ENCODE measurements at places on chromosomes 1 and 21.

- DNase-seq: no peak
These were observed 132.3 kb downstream of the GLIS1 start for GRCh38 chr1:53606651-53607051.

DNA sequence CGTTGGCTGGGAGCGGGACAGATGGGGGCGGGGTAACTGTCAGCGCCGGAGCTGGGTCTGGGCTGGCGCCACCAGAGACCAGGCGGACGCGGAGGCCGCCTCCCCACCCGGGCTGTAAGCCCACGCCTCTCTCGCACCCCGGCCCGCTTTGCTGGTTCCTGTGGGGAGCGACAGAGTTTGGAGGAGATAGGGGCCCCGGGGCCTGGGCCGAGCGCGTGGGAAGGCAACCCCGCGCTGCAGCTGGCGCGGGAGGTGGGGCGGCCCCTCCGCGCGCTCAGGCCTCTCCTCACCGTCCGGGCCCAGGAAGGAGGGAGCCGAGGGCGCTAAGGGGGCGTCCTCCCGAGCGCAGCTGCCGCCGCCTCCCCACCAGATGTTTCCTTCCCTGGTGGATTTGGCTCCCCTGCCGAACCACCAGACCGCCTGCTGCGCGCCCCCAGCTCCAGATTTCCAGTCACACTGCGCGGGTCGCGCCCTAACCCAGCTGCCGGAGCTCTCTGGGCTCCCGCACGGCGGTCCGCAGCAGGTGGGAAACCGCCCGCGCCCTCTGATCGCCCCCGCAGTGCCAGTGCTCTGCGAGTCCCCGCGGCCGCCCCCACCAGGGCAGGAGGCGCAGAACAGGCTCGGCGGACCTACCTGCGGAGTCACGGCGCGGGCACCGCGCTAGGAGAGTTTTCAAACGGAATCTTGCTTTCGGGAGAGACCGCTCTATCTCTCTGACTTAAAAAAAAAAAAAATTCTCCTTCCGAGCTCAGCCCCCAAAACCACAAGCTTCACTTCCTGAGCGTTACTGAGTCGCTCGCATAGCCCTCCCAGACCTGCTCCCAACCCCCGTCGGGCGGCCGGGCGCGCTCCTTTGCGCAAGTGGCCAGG is 1.1 kb downstream of the GFI1 start:
- peak; percentile 68 for DNase-seq

- DNase-seq: no peak
These were observed 1.0 kb upstream of the TFF2 start for GRCh38 chr21:42351626-42352440.

GRCh38 chr1:100037656-100037926 is 67.8 kb downstream of the SLC35A3 start:
- no peak for DNase-seq

DNA sequence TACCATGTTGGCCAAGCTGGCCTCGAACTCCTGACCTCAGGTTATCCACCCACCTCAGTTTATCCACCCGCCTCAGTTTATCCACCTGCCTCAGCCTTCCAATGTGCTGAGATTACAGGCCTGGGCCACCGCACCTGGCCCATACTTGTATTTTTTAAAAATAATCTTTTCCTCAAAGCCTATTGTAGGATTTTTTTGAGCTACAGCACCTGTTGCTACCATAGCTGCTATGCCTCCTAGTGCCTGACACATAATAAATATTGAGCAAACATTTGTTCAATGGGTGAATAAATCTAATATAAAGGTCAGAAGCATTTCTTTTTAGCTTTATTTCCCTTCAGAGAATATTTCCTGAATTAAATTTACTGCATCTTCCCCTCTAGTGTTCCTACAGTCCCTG is 15.7 kb upstream of the ACBD3 start:
- DNase-seq: no peak

DNA sequence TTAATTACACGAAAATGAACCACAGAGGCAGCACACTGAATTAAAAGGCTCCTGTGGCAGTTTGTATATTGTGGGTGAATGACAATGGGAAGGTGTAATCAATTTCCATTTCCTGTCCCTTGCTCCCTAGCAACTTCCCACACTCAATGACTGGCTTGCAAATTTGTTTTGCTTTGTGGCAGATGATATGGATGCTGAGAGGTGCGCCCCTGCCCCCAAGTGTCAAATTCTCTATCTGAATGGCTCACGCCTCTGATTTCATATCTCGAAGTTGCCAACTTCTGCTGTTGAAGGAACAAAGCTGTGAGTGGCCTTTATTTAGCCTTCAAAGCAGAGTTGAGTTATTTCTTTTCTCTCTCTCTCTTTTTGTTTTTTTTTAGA is 86.0 kb downstream of the FOXD2 start:
- no peak for DNase-seq

DNA sequence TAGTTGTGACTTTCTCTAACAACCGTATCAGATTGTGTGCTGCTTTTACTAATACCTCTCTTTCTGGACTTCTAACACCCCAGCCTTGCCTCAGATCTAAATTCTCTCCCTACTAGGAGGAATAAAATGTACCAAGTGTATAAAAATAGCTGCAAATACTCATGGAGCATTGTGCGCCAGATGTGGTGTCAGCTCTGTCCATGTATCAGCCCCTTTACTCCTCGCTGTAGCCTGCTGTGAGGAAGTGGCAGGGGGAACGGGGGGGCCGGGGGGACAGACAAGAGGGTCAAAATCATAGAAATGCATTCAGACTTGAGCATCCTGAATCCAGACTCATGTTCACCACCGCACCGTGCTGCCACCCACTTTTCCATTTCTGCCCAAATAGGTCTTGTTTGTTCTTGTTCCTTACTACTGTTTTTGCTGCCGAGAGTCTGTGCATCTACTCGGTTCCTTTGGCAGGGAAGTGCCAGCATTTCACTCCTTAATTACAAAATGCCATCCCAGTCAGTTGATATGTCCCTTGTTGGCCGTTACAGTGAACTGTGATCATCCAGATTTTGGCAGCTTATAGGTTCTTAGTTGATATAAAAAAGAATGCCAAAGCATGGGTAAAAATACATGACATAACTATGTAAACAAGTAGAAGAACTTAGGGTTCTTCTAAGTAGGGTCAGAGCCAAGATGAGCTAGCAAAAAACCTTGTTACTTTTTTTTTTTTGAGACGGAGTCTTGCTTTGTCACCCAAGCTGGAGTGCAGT is 76.4 kb downstream of the UBE4B start:
- DNase-seq: no peak

- DNase-seq: no peak
These were observed 29.2 kb downstream of the DNASE2B start for GRCh38 chr1:84427250-84428188.

DNA sequence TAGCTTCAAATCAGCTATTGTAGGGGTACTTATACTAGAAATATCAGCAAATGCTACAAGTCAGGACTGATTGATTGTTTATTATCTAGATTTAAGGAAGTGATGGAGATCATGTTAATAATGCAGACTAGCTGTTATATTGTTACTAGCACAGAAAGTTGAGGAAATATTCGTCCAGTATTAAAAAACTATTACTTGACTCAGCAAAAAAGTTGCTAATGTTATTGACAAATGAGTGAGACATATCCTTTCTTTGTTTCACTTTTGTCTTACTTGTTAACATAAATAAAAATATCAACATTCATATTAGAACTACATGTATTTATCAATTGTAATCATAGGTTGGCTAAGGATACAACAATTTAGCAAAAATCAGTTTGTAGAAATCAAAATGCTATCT is 114.1 kb downstream of the WDR3 start:
- no peak for DNase-seq

- DNase-seq: no peak
These were observed 321.6 kb downstream of the PTPRU start for GRCh38 chr1:29557701-29558600.

GRCh38 chr21:15122241-15122640 is 57.4 kb upstream of the NRIP1 start:
- no peak for DNase-seq

- DNase-seq: no peak
These were observed 62.4 kb downstream of the DIRAS3 start for GRCh38 chr1:67988066-67988465.

DNA sequence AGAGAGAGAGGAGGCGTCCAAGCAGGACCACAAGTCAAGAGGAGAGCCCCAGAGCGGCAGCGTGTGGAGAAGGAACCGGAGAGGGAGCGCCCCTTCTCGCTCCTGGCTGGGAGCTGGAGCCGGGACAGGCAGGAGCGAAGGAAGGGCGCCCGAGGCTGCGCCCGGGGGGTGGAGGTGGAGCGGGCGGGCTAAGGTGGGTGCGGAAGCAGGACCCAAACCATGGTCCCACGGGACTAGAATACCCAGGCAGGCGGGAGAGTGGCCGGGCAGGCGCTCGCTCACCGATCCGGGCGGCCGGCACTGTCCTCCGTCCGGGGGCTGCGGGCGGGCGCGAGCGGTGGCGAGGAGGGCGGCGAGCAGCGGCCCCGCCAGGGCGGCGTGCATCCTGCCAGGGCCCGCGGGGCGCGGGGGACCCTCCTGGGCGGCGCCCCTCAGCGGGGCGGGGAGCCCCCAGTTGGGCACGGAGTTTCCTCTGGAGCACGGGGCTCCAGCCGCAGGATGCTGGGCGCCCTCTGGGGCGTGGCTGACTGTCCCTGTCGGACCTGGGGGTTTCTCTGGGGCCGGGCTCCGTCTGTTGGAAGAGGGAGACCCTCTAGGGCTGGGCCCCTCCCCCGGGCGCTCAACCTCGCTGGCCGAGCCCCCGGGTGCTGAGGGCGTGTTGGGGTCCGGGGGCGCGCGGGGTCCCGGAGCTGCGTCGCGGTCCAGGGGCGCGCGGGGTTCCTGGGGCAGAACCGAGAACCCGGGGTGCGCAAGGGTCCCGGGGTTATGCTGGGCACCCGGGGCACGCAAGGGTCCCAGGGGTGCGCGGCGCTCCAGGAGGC is 569 bp downstream of the TRABD2B start:
- no peak for DNase-seq

- no peak for DNase-seq
These were observed 117.1 kb downstream of the ZZZ3 start for GRCh38 chr1:77565321-77565720.

- no peak for DNase-seq
These were observed 152.7 kb upstream of the CHRM3 start for GRCh38 chr1:239233626-239234025.

- DNase-seq: no peak
These were observed 216.2 kb downstream of the SEC16B start for GRCh38 chr1:177753655-177754054.

DNA sequence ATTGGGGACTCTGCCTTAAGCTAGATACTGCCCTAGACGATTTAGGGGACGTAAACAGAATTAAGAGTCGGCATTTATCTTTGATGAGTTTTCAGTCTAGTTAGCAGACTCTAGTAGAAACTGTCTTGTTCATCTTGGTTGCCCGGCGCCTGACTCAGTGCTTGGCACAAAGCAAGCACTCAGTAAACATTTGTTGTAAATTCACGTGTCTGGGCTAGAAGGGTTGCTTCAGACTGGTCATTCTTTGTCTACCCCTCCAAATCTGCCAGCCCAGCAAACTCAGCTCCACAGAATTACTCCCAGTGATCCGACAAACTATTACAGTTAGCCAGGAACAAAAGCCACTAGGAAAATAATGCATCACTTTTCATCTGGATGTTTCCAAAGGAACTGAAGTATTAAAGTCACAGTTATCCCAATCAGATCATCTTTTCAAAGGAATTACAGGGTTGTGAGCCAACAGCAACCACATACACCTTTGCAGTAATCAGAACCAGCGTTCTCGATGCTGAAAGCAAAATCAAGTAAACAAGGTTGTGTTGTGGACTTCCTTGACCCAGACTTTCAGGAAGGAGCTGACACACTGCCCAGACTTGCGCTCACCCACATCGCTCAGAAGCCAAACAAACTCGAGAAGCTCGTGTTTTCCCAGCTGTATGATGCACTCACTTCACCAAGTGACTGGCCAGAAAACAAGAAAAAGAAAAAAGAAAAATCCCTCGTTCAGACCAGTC is 66.5 kb upstream of the GADD45A start:
- DNase-seq: no peak

- DNase-seq: no peak
These were observed 194.4 kb upstream of the AJAP1 start for GRCh38 chr1:4460052-4460451.

- DNase-seq: no peak
These were observed 5.3 kb downstream of the PTTG1IP start for GRCh38 chr21:44867999-44868700.

GRCh38 chr1:12003762-12004161 is 15.5 kb upstream of the MIIP start:
- no peak for DNase-seq

- no peak for DNase-seq
These were observed 97.2 kb downstream of the WDR4 start for GRCh38 chr21:42781971-42782722.

GRCh38 chr1:83029916-83030315 is 969.0 kb downstream of the TTLL7 start:
- DNase-seq: no peak

GRCh38 chr1:184753608-184754475 is 816 bp downstream of the EDEM3 start:
- DNase-seq: no peak

DNA sequence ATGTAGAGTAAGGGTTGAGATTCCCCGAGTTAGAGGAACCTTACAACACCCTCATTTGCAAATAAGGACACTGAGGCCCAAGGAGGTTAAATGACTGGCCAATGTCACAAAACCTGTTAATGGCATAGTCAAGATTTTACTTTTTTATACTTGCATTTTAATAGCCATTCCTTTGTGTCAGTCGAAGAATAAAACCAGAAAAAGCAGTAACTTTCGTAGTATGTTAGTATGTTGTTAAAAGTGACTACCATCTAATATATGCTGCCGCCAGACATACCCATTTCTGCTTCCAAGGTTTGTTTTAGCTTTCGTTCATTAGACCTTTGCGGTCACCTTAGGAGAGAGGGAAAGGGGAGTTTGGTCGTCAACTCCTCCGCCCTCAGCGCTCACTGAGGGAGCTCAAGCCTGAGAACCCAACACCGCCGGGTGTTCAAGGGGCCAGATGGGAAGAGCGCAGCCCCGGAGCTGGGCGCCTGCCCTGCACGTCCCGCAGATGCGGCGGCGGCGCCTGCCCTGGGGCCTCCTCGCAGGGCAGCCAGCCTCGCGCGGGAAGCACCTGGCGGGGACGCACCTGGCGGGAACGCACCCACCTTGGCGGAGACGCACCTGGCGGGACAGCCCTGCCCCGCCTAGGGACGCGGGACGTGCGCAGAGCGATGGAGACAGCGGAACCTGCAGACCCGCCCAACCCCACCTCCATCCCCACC is 466 bp downstream of the VPS26C start:
- no peak for DNase-seq

- no peak for DNase-seq
These were observed 19.8 kb downstream of the MIIP start for GRCh38 chr1:12039164-12039525.

- DNase-seq: no peak
These were observed 5.5 kb upstream of the RNF223 start for GRCh38 chr1:1079408-1080121.

GRCh38 chr1:161091796-161092507 is 2.6 kb upstream of the NECTIN4 start:
- DNase-seq: no peak

DNA sequence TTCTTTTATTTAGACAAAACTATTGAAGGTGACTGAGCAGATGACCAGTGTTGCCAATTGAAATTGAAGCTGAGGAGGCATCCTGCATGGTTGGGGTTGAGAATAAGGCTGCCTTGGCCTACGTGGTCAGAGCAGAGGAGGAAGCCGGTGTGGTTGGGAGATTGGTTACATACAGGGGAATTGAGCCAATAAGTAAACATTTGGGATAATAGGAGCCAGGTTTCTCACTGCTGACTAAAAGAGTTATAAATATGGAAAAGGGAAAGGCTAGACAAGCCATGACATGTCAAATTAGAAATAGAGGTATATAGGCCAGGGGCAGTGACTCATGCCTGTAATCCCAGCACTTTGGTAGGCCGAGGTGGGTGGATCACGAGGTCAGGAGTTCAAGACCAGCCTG is 15.8 kb downstream of the SNX7 start:
- DNase-seq: no peak

- DNase-seq: no peak
These were observed 13.5 kb upstream of the HJV start for GRCh38 chr1:146035048-146035423.

Data from stimulated activated CD4-positive, alpha-beta T cell treated with anti-CD3 and anti-CD28 coated beads, Interleukin-1b, Interleukin-23, amount 100 ng/mL, for 1 hour (primary cell).